Thoracic aorta (tissue), 2 donors: ENCODE measurements at places on chromosomes 5 and 9. TPM values are rescaled to one million over a fixed set of nuclear protein-coding genes. Genes with fewer than 3 reads are reported as not detected.

- no peak for DNase-seq
Measured at GRCh38 chr9:36725777-36726356, 153.2 kb downstream of the MELK start.

- DNase-seq, result no peak
Measured at GRCh38 chr5:72241346-72242003, 78.6 kb downstream of the MRPS27 start.

- no peak for DNase-seq
Measured at GRCh38 chr9:124800306-124801259, 23.6 kb downstream of the OLFML2A start.

DNA sequence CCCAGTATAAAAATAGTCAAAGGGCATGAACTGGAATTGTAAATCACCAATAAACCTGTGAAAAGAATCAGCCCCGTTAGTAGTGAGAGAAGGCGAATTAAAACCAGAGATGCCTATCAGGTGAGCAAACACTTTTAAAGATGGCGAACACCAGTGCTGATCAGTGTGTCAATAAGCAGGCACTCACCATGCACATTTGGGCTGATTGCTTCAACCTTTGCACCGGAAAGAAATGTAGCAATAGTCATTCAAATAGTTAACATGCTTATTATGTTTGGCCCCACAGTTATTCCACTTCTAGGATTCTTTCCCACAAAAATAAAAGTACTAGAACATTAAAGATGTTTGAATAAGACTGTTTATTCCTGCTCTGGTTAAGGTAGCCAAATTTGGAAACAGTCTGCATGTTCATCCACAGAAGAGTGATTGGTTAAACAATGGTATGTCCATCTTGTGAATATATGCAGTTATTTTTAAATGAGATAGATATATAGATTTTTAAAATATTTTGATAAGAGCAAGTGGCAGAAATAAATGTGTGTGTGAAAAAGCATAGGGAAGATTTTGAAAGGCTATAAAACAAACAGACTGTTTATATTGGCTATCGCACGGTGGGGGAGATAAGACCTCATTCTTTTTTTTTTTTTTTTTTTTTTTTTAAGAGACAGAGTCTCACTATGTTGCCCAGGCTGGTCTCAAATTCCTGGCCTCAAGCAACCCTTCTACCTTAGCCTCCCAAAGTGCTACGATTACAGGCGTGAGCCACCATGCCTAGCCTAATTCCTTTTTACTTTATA lies 112.2 kb downstream of the PIP5K1B start:
- DNase-seq, result no peak

The APBA1 gene
- total RNA-seq, result 9.5 TPM

DNA sequence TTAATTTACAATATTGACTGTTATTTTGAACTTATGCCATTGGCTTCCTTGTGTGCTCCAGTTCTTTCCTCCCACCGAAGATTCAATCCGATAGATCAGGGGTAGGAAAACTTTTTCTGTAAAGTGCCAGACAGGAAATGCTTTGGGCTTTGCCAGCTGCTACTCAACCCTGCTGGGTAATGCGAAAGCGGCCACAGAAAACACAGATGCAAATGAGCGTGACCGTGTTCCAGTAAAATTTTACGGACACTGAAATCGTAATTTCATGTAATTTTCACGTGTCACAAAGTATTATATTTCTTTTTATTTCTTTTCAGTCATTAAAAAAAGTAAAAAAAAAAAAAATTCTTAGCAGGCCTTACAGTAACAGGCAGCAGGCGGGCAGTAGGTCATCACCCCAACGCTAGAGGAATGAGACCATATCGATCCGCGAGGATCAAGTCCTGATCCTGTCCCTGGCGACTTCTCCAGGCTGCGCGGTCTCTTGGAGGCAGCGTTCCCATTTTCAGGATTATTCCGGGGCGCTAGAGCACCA lies 599 bp downstream of the NMRK1 start:
- no peak for DNase-seq
